ENCODE measurements at places on chromosomes 16 and 17.
A peak's percentile ranks its signal among the peaks of the same experiment; 100 is the strongest.

- no peak for DNase-seq
Measured at GRCh38 chr17:48582750-48583069, 4.6 kb upstream of the HOXB4 start.

DNA sequence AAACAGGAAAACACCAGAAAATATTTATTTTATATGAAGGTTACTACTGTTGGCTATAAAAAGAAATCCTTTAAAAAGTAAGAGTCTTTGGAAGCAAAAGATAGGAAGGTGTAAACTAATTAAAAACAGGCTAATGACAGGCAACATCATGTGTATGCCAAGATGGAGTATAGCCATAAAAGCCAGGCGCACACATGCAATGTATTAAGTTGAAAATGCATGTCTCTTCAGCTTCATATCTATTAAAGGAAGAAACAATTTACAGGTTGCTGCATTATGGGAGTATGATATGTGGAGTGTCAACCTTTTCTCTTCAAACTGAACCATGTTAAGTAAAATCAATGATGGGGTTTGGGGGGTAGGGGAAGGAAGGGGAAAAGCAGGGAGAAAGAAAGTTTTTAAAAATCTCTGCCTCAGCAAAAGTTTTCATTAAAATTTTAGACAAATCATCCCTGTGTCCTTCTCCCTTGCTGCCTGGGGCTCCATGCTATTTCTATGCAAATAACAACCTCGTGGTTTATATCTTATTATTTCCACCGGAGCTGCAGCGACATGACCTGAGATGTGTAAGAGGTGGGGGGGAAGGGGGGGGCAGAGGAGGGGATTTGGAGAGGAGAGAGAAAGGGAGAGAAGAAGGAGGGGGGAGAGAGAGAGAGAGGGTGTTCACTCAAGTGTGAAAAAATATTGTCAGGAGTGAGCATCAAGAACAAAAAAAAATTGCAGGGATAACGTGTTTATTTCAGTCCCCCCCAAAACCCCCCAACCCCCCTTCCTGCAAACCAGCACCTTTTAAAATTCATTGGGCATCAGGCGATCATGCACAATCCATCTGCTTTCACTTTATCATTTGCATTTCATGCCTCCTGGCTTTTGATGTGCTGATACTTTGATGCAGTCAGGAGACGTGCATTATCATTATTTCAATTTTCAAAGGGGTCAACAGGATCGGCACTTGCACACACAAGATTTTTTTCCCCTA lies 197.6 kb downstream of the AATF start:
- DNase-seq = no peak

DNA sequence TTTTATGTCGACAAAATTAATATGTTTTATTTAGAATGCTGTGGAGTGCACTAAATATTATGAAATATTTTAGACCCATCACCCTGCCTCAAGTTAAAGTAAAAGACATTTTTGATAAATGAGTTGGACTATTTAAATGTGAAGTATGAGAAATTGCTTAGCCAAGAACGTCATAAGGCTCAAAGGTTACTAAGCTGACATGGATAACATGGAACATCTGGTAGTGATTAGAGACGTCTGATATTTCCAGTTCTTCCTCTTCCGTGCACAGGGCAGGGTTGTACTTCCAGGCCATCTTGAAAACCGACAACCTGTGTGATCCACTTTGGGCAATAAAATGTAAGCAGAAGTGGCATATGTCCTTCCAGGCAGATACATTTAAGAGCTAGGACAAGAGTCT lies 7.2 kb upstream of the CCL8 start:
- DNase-seq = peak; percentile 94

- no peak for DNase-seq
Measured at GRCh38 chr16:22326771-22327445, 29.7 kb downstream of the POLR3E start.

DNA sequence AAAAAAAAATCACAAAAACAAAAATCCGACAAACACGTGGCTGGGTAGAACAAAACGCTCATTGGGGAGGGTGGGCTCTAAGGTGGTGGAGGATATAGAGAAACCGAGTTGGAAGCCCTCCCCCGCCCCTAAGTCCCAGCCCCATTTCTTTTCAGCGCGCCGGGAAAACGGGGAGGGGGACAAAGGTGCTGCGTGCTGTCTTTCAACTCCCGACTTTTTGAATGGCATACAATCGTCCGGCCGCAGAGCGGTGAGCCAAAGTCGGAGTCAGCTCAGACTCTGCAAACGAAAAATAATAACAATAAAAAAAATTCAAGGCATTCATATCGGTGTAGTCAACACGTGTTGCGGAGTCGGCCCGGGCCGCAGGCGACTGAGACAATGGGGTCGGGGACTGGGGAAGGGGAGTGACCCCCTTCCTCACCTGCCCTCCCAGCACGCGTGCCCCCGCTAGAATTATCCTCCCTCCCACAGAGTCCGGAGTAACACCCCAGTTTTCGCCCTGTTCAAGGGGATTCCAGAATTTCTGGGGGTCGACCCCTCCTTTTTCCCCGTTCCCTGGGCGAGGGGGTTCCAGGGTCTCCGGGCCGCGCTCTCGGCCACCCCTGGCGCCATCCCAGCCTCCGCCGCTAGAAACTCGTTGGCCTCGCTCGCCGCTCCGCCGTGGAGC lies 1.7 kb upstream of the IGF2BP1 start:
- no peak for DNase-seq

DNA sequence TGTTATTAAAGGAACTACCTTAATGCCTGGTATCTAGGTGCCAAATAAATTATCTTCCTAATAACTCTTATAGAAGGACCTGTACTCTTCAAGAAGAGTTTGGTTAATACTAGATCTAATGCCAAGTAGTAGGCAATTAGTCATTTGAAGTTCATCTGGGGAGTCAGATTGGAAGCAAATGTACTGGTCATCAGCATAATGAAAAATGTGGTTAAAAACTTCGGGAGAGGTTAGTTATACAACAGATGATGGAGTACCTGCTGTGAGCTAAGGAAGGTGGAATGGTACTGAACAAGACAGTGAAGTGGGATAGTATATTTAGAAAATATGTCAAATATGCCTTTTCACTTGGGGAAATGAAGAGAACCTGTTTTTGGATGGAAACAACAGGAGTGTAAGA lies 49.2 kb downstream of the TNRC6A start:
- DNase-seq = no peak

- no peak for DNase-seq
Measured at GRCh38 chr17:33266611-33267010, 26.5 kb downstream of the ASIC2 start.

GRCh38 chr16:83271970-83272575 lies 535.7 kb upstream of the HSBP1 start:
- DNase-seq = peak; percentile 72

Measured in iris pigment epithelial cell (primary cell).